ENCODE measurements at places on chromosomes 6 and 20. TPM values are rescaled to one million over a fixed set of nuclear protein-coding genes. Genes with fewer than 3 reads are reported as not detected.

DNA sequence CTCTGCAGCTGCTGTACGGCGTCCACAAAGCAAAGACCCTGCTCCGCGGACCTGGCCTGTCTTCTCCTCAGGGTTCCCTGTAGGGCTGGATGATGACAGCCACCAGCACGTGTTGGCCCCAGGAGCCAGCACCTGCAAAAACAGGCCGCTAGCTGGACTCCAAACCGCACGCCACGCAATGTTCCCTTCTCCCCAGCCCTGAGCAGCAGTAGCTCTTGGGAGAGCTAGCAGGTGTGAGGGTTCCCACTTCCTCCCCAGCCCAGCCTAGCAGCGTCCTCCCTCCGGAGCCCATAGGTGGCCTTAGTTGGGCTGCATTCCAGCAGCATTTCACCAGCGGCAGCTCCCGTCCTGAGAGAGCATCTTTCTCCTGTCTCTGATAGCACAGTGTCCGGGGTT is 42.3 kb downstream of the DACT2 start:
- no peak for DNase-seq

DNA sequence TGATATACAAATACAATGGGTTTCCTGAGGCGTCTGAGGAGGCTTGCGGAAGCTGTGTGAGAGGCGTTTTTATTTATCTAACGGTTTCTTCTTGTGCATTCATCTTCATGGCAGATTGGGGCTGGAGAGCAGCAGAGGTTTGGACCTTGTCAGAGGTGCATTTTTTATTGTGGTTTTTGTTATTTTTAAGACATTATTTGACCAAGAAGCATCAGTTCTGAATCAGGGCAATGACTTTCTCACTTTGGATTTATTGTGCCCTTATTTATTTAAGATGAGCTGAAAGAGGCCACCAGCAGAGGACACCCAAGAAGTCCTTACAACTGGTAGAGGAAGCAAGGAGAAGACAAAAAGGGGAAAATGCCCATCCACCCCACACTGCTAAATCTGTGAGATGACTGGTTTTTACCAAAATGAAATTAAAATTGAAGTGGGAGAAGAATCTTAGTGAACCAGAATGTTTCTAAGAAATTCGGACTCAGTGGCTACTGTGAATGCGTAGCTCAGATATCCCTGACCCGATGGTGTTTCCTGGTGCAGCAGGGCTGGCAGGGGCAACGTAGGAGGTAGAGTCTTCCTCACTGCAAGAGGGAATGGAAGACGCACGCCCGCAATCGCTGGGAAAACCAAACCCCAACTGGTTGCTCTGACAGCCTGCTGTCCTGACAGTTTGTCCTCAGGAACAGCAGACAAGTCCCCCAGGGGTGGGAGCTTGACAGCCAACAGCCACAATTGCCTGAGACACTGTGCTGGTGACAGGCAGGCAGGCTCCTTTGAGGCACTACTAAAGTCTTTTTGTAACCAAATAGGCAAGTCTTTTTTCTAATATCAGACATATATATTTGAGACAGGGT is 14.2 kb downstream of the PRR18 start:
- no peak for DNase-seq

- no peak for DNase-seq
Observed at GRCh38 chr6:107786179-107786578, 37.9 kb downstream of the SCML4 start.

Gene HLA-DOB
- total RNA-seq: 2.8 TPM

Gene ULBP2
- 2.2 TPM for total RNA-seq

All from left lung (tissue), 14 donors.